ENCODE measurements at places on chromosomes 3 and 15.

GRCh38 chr3:186990277-186990676 is 60.0 kb downstream of the ST6GAL1 start:
- DNase-seq, result no peak

DNA sequence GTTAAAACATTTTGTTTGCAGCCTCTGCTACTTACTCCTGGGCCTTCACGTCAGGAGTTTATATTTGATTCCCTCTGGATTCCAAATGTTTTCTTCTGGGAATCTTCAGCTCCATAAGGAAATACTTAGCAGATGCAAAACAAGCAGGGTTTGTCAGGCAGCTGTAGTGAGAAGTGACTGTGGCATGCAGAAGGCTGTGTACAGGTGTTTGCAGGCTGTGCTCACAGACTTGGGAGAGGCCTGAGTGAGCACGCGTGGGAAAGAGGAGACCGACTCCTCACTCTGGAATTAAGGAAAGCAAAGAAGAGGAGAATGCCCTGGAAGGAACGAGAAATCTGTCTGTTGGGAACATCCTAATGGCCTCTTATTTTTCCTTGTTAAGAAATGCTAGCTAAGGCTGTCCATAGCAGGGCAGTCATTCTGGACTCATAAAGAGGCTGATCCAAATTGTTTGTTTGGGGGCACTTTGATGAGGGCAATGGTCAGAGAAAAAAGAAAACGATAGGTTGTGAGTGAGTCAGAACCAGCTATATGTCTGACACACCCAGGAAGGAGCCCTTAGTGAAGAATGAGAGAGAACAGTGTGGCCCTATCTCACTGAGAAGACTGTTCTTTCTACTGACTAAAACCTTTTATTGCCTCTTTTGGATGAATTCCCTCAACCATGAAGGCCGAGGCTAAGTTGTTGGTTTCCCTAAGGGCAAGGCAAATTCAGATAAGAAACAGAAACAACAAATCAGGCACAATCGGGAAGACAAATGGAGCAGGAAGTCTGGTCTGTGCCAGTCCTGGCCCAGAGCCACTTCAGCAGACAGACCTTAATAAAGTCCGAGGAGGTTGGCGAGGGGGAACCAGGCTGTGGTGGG is 82.6 kb downstream of the TGFBR2 start:
- DNase-seq, result no peak

- DNase-seq, result no peak
Measured at GRCh38 chr3:59245300-59245858, 195.6 kb upstream of the CFAP20DC start.

- no peak for DNase-seq
Measured at GRCh38 chr3:64818196-64818595, 130.4 kb upstream of the ADAMTS9 start.

DNA sequence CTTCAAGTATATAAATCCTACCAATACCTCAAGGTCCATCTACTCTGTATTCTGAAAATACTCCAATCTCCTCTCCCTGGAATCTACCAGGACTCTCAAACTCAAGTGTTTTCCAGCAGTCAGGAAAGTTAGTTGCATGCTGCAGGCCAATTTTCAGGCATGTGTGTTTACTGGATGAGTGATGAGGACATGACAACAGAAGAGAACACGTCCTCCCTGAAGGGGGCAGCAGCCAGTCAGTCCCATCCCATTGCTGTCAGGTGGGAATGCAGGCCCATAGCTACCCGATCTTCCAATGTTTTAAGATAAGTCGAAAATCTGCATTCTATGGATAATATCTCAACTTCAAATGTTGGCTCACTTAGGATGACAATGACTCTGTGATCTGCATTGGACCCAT is 496.2 kb downstream of the FHIT start:
- DNase-seq, result no peak

GRCh38 chr3:119630128-119630879 is 30.1 kb downstream of the POPDC2 start:
- DNase-seq, result no peak

GRCh38 chr3:187186801-187187421 is 10.4 kb upstream of the RTP1 start:
- no peak for DNase-seq

DNA sequence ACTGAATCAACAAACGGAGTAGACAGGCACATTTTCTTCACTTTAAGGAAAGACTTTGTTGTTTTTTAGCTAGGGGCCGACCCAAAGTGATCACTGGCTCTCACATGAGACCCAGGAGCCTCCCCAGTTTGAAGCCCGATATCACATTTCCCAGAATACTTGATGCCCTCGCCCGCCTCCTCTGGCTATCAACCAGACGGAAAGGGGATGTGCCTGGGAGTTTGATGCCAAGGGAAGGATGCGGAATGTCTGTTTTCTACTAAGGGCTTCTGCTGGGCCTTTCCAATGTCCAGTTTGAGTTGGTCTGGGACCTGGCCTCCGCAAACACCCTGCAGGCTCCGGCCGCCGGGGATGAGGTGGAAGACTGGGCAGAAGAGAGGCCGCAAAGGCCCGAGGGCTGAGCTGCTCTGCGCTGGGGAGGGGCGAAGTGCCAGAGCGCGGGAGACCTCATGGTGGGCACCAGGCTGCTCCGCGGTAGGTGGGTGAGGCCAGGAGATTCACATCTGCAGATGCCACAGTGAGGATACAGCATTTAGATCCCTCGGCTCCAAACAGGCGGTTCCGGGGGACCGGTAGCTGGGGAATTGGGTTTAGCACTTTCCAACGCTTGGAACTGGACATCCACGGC is 491 bp upstream of the ZNF774 start:
- DNase-seq, result no peak

GRCh38 chr15:78712797-78713515 is 71.9 kb upstream of the CHRNB4 start:
- DNase-seq, result no peak

GRCh38 chr3:143171141-143171980 is 51.8 kb downstream of the CHST2 start:
- no peak for DNase-seq

DNA sequence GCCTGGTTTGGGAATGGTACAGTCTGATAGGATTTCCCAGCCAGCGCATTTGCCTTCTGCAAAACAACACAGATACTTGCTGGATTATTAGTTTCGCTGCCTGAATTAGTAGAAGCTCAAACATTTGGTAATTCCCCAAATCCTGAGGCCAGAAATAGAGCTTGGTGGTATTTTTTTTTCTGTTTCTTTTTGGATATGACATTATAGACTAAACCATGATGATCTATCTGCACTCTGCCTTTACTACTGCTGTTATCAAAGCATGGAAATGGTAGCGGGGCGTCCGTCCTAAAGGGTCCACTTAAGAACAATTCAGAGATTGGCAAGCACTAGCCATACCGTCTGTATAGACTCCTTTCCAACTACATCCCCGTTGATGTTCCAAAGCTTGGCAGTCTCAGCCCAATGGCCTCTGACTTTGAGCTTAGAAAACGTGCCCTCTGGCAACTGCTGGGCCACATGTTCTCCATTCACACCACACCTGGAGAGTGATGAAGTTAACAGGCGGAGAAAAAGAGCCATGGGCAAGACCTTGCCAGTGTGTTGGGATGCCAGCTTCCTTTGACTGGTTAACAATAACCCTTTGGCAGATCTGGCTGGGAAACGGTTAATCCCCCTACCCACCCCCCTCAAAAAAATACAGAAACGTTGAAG is 241.0 kb upstream of the NR2F2 start:
- no peak for DNase-seq

GRCh38 chr3:78344918-78345317 is 1305.0 kb downstream of the ROBO2 start:
- no peak for DNase-seq

DNA sequence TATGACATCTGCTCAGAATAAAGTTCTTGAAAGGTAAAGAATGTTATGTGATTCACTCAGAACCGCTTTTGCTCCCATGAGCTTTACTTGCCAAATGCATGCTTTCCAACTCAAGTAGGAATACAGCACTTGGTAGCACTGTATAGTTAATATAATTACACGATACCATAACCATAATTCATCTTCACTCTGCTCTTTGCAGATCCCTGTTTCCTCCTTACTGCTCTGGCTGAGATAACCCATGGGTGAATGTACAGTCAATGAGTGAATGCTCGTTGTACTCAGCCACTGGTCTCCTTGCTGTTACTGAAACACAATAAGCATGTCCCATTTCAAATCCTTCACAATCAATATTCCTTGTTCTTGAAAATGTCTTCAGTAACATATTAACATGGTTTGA is 550.0 kb downstream of the FGF12 start:
- DNase-seq, result no peak

DNA sequence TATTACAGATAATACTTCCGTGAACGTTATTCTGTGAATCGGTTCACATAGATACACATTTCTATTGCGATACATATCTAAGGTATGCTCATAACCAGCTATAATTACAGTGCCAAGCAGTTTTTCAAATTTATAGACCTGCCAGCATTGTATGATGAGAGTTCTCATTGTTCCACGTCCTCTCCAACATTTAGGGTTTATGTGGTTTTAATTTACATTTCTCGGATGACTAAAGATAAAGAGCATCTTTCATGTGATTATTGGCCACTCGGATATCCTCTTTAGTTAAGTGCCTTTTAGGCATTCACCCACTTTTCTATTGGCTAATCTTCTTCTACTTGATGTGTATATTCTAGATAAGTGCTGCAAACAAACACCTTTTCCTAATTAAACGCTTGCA is 134.7 kb upstream of the CCDC54 start:
- no peak for DNase-seq

GRCh38 chr3:8266730-8267131 is 234.9 kb upstream of the LMCD1 start:
- no peak for DNase-seq

- DNase-seq, result no peak
Measured at GRCh38 chr3:129060276-129061022, at the start of gene GP9. TSS of gene GP9 (plus strand) at chr3:129060779. CDS start at chr3:129061740, 961 bp downstream.

DNA sequence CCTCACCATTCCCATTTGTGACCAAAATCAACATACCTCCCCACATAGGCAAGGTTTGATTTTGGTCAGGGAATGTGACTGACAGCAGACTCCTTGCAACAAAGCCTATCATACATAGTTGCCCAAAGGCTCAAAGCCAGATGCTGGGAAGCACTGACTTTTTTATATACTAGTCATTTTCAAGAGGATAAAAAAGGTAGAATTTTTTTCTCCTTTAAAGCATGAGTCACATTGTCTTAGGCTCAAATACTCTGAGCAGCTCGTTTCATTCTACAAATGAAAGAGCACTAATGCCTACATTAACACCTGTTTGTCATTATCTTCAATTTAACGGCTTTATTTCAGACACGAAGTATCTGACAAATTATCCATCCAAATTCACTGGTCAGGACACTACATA is 36.2 kb downstream of the ICE2 start:
- no peak for DNase-seq

GRCh38 chr15:63526401-63526800 is 22.0 kb downstream of the USP3 start:
- no peak for DNase-seq

DNA sequence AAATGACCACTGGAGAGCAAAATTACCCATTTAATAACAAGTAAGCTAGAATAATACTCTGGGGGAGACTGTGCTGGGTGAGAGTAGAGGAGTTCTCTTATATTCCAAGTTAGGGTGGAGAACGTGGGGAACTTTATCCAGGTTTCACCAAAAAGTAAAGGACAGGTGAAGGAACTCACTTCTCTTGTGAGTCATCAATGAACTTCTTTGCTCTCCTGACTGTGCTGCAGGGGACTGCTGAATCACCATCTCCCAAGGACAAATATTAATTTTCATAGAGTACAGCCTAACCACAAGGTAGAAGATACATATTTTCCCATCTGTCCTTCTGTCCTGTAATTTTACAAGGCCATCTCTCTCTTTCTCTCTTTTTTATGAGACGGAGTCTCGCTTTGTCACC is 8.3 kb upstream of the PDCD6IP start:
- DNase-seq, result no peak

DNA sequence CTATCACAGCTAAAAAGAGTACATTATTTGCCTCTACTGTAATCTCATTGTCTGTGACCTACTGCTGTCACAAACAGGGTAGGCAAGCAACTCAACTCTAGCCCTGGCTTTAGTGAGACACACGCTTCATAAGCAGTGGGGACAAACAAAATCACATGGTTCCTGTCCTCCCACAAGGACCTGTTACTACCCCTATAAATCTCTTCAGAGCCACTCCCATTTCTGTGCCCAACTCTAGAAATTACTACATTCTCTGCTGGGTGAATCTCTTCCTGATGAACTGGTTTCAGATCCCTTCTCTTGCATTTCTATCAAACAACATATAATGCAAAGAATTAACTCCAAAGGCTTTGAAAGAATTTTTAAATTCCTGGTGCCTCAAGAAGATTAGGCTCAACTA is 117.3 kb downstream of the DMXL2 start:
- no peak for DNase-seq

DNA sequence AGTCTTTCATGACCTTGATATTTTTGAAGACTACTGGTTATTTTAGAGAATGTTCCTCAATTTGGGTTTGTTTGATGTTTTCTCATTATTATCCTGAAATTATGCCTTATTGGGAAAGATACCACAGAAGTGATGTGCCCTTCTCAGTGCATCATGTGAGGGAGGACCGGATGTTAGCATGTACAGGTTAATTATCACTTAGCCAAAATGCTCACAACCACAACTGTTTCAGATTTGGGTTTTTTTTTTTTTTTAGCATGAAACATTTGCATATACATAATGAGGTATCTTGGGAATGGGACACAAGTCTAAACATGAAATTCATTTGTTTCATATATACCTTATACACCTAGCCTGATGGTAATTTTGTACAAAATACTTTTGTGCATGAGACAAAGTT is 59.8 kb downstream of the PIK3R4 start:
- DNase-seq, result no peak

DNA sequence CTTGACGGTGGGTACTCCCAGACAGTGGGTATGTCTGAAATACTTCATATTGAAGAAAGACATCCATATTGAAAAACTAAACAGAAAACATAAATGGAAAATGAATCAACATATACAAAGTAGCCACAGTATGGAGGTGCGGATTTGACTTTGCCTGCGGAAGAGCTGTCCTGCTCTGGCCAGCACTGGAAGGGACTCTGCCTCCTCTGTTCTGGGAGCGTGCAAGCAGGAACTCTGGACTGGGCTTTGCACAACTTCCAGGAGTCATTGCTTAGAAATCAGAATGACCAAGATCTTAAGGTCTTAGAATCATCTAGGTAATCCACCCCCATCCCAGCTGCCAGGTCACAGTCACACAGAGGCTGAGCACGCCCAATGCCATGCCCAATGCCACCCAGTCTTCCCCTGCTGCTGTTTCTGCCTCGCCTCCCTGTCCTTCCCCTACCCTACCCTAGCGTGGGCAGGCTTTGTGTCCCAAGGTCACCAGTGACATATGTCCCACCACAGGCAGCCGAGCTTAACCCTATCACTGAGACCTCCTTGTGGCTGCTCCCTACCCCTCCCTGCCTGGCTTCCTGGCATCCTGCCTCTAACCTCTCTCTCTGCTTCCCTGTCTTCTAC is 36.3 kb downstream of the CDC25A start:
- no peak for DNase-seq
